ENCODE measurements at places on chromosomes 13 and 19.

- DNase-seq, result no peak
Observed at GRCh38 chr13:20140487-20140886, 20.4 kb downstream of the GJA3 start.

GRCh38 chr19:49997709-49998108, 27.5 kb downstream of the VRK3 start:
- DNase-seq, result no peak

DNA sequence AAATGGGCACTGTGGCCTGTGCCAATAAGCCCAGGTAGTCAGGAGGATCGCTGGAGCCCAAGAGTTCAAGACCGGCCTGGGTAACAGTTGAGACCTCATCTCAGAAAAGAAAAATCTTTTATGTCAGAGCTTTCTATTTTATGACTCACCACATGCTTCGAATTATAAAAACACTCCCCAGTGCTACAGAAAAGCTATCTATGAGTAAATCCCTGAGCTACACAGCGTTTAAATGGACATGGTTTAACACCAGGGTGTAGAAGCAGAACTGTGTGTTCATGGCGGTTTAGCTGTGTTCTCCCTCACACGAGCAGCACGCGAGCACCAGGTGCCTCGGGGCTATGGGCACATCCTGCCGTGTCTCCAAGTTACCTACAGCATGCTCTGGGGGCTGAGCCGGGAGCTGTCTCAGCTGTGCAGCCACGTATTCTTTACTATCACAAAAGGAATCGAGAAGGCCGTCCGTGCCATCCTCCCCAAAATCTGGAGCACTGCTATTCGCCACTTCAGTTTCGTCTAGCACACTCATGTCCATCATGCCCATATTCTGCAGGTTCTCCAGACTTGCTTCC, 6.7 kb downstream of the SAFB2 start:
- no peak for DNase-seq

- DNase-seq, result no peak
Observed at GRCh38 chr13:73061473-73061872, 2.7 kb downstream of the KLF5 start.

- DNase-seq, result no peak
Observed at GRCh38 chr19:6534451-6535093, 3.7 kb downstream of the TNFSF9 start.

DNA sequence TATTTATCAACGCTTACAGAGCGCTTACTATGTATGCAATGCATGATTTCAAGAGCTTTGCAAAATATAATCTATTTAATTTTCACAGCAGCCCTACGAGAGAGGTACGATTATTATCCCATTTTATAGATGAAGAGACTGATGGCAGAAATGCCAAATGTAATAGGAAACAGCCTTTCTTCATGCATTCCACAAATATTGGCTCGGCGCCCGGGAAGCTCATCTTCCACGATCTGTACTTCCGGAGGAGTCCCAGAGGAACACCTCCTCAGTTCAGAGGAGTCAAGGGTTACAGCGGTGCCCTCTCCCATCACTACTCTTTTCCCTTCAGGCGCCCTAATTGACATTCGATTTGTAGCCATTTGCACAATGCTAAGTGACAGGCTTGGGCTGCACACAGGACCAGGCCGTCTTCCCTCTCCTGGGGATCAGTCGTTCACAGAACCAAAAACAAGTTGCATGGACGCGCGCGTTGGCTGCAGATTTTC, 1.1 kb upstream of the ARHGAP35 start:
- DNase-seq, result no peak

- DNase-seq, result no peak
Observed at GRCh38 chr19:4531562-4532165, 3.4 kb downstream of the PLIN5 start.

- DNase-seq, result no peak
Observed at GRCh38 chr19:50205681-50206138, 2.3 kb downstream of the MYH14 start.

GRCh38 chr19:48182434-48182833, 12.0 kb downstream of the ZSWIM9 start:
- no peak for DNase-seq

DNA sequence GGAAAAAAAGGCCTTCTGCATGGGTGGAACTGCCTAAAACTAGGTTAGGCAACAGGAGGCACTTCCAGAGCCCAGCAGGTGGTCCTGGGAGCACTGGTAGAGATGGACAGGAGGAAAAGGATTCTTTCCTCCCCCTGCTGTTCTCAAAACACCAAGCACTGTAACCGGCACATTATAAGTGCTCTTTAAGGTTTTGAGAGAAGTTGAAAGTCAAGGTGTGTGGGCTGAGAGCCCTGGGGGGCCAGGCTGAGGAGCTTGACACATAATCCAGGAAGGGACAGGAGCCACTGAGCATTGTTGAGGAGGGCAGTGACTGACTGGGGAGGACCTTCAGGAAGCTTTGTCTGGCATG, 32.3 kb downstream of the SPATA13 start:
- DNase-seq, result no peak

- no peak for DNase-seq
Observed at GRCh38 chr13:108923386-108924047, 294.1 kb downstream of the MYO16 start.

GRCh38 chr19:17481986-17482385, 11.7 kb downstream of the SLC27A1 start:
- DNase-seq, result no peak

DNA sequence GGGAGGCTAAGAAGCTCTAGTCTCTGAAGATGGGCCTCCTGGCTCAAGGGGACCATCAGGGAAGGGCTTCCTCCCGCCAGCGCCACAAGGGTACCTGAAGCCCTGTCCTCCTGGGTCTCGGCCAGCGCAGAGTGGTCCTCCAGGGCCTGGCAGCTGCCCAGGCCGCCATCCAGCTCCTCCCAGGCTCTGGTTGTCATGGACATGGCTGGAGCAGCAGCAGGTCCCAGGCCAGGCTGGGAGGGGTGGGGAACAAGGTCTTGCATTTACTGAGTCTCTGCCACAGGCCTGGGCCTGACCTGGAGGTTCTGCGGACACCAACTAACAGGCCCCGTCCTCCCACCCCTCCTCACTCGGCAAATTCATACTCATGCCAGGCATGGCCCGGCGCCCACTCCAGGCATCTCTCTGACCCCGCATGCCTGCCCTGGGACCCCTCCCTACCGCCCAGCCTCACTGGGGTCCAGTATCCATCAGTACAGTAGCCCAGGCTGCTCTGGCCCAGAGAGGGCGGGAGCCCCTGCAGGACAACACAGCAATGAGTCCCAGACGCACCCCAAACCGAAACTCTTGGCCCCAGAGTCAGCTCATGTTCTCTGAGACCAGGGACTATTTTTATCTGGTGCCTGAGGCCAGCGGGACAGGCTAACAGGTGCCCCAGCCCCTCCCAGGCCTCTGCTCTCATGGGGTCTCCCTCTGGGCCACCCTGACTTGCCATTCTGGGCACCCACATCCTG, 938 bp downstream of the JSRP1 start:
- DNase-seq, result no peak

DNA sequence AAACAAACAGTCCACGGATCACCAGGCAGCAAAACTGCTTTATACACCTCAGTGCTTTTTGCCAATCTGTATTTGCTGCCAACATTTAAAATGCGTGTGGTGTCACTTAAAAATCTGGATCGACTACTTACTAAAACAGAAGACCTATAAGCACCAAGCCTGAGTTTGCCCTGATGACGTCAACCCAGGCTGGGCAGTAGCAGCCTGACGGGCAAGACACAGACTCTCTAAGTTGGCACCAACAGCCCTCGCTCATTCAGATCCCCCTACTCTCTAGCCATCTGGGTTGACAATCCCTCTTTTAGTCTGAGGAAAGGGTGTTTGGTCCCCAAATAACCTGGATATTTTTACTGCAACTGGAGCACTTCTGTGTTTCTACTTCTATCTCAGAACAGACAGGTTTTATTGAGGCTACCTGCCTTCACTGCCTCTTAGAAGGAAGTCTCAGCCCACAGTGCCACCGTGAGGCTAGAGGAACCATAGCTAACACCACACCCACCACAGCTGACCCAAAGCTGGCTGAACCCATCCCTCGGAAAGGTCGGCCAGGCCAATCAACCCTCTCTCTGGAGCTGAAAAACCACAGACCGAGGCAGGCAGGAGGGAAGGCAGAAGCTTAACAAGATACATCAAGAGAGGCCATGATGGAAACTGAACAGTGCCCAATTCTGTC, 6.9 kb downstream of the SUGP2 start:
- no peak for DNase-seq

- DNase-seq, result no peak
Observed at GRCh38 chr13:73220966-73221720, 162.3 kb downstream of the KLF5 start.

DNA sequence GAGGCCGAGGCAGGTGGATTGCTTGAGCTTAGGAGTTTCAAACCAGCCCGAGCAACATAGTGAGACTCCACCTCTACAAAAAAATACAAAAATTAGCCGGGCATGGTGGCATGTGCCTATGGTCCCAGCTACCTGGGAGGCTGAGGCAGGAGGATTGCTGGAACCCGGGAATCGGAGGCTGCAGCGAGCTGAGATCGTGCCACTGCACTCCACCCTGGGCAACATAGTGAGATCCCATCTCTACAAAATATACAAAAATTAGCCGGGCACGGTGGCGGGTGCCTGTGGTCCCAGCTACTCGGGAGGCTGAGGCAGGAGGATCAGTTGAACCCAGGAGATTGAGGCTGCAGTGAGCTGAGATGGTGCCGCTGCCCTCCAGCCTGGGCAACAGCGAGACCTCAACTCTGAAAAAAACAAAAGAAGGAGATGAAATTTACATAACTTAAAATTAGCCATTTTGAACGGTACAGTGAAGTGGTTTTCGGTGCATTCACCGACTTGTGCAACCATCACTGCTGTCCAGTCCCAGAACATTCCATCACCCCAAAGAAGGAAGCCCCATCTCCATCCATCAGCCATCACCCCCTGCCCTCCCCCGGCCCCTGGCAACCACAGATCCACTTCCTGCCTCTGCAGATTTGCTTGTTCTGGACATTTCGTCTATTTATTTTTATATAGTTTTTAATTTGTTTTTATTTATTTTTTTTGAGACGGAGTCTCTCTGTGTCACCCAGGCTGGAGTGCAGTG, 1.6 kb upstream of the AZU1 start:
- no peak for DNase-seq

DNA sequence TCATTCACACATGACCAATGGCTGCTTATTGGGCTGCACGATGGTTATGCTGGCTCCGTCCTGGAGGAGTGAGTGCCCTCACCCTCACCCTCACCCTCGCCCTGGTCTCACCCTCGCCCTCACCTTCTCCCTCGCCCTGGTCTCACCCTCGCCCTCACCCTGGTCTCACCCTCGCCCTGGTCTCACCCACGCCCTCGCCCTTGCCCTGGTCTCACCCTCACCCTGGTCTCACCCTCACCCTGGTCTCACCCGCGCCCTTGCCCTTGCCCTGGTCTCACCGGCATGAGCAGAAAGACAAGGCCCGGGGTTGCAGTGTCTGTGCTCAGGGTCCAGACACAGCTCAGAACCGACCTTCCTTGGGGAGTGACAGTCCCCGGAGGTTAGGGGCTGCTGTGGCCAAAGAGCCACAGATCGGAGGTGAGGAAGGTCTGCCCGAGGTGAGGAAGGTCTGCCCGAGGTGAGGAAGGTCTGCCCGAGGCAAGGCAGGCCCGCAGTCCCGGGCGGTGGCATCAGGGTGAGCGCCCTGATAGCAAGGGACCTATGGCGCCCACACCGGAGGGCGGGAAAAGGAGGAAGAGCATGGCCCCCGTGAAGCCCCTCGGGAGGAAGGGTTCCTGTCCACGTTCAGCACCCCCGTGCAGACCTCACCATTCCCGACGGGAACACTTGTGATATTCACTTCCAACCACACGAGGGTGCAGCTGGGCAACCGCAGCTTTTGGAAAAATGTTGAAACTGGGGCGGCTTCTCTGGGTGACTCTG, 65.6 kb downstream of the MCF2L start:
- DNase-seq, result no peak

GRCh38 chr19:402786-403185, 6.2 kb downstream of the C2CD4C start:
- no peak for DNase-seq

- no peak for DNase-seq
Observed at GRCh38 chr19:4347521-4347920, 4.2 kb downstream of the MPND start.

DNA sequence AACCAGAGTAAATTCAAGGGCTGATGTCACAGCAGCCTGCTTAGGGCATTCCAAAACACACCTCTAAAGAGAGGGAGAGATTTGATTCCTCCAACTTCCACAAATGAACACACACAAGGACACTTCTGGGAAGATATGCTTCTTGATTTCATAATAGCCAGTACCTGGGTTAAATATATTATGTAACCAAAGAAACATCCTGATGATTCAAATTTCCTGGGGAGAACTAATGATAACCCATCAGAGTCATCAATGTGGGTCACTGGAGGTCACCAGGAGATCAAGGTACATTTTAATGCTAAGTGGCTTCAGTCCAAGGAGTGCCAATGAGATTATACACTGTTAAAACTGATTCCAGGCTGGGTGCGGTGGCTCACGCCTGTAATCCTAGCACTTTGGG, 54.0 kb upstream of the DOCK9 start:
- DNase-seq, result no peak

DNA sequence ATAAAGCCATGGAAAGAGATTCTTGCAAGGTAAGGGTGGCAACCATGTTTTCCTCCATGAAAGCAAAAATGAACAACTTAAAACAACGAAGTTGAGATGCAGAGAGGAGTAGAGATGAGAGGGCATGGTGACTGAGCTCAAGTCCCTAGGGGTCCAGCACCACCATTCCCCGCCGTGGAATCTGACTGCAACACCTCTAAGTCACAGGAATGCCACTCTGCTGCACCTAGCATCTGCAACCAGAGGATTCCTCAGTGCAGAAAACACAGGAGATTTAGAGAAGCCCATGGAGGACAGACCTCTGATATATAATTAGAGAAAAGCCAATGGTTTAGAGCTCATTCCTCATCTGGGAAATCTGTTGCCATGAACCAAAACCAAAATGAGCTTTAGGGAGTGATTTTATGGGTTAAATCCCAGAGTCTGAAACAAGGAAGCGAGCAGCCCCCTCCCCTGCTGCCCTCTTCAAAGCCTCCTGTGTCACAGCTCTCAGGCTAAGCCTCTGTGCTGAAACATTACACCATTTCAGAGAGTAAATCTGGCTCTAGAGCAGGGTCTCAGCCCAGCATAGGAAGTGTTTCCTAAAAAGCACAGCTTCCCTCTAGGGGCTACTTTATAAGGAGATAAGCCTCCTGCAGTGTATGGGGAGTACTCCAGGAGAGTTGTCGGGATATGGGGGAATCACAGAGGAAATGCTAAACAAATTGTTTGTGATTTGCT, 1043.6 kb downstream of the UQCRFS1 start:
- no peak for DNase-seq

DNA sequence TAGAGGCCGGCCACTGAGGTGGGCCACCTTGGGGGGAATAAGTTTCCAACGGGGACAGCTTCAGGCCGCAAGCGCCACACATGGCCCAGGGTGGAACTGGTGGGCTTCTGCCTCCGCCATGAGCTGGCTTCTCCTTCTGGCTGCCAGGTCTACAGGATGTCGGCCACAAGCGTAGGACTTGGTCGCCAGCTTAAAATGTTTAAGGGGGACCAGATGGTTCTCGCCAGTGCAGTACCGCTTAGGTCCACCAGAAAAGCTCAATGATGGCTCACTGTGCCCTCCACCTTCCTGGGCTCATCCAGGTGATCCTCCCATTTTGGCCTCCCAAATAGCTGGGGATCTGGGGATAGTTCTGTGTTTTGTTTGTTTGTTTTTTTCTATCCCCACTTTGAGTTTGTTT, 38.7 kb upstream of the ZNF254 start:
- DNase-seq, result no peak

GRCh38 chr13:103557878-103558277, 491.7 kb upstream of the SLC10A2 start:
- no peak for DNase-seq

All from bone marrow (tissue), 2 donors.